Activated T-helper 17 cell treated with anti-CD3 and anti-CD28 coated beads, Interleukin-2, amount 50 U/mL, for 72 hours (primary cell): ENCODE measurements at places on chromosomes 7 and 10.
A peak's percentile ranks its signal among the peaks of the same experiment; 100 is the strongest.

DNA sequence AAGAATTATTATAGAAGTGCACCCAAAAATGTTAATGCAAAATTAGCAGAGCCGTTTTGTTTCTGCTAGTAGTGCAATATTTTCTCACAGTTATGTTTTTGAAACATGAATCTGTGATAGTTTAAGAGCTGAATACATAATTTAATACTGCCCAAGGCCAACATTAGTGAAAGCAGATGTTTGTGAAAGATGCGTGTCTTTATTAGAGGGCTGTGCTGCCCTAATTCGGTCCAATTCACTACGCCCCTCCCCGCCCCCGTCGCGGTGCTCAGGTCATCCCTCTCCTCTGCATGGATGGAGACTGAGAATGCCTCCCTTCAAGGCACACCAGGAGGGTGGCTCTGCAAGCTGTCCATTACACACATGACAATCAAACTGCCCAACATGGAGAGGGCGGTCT is 172.0 kb downstream of the TEX36 start:
- ATAC-seq = no peak

DNA sequence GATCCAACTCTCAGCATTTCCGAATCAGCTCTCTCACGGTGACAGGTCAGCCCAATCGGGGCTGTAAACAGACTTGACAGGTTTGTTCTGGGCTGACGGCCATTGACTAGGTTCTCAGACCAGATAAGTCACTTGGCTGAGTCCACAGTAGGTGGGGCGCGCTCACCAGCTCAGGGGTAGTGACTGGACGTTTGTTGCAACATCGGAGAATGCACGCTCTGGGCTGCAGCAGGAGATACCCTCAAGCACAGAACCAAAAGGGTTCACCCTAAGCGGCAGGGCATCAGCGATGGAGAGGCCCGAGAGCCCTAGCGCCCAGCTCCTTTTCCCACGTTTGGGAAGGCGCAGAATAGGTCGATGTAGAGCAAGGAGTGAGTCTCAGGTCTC is 1.8 kb downstream of the KLLN start:
- no peak for ATAC-seq

DNA sequence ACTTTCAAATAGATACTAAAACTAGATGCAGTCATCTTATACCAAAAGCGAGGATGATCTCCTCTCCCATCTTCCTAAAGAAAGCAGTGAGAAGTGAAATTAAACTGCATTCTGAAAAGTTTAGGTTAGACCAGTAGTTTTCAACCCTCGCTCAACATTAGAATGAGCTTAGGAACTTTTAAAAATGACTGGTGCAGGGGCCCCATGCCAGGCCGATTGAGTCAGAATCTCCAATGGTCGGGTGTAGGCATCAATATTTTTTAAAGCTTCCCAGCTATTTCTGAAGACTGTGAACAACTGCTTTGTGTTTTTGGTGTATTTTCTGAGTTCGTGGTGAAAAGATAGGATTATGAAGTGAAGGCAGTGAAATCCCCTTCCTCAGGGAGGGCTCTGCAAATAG is 146.0 kb downstream of the VTI1A start:
- ATAC-seq = no peak

DNA sequence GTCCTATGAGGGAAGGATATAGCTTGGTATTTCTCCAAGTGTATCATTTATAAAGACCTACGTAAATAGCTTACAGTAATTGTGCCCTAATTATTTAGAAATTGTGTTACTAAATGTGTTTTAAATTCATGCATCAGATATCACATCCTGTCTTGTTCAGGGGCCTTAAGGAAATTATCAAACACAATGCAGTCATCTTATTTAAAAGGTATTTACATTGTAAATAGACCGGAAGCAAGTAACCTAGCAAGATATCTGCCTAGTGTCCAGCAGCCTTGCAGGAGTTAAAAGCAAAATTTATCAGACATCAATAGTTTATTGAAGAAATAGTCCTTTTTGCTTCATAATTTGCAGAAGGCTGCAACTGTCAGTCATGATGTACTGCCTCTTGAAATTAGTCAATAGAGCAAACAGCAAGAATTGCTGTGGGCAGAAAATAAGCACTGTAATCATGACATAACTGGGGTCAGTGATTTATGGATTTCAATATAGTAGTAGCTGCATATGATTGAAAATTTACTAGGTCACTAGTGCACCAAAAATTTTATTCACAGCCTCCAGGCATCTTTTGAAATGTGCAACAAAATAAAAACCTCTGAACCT is 23.1 kb downstream of the GLRX3 start:
- no peak for ATAC-seq

DNA sequence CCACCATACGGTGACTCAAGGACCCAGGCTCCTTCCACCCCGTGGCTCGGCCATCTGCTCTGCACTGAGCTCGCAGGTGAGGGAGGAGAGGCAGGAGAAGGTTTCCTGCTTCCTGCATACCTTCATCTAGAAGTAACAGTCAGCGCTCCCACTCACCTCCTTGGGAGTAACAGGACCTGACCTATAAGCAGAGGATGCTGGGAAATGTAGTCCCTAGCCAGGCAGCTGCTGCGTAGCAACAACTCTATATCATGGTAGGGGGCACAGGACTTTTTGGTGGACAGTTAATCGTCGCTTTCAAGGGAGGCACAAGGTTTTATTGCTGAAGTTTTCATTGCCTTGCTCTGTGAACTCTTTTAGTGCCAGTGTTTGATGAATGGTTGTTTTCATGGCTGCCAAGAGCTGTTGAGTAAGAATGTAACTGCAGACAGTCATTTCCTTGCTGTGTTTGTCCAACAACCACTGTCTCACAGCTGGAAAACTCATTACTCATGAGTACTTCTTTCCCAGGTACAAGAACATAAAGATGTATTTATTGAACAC is 10.2 kb upstream of the ZFYVE27 start:
- ATAC-seq = peak; percentile 86

DNA sequence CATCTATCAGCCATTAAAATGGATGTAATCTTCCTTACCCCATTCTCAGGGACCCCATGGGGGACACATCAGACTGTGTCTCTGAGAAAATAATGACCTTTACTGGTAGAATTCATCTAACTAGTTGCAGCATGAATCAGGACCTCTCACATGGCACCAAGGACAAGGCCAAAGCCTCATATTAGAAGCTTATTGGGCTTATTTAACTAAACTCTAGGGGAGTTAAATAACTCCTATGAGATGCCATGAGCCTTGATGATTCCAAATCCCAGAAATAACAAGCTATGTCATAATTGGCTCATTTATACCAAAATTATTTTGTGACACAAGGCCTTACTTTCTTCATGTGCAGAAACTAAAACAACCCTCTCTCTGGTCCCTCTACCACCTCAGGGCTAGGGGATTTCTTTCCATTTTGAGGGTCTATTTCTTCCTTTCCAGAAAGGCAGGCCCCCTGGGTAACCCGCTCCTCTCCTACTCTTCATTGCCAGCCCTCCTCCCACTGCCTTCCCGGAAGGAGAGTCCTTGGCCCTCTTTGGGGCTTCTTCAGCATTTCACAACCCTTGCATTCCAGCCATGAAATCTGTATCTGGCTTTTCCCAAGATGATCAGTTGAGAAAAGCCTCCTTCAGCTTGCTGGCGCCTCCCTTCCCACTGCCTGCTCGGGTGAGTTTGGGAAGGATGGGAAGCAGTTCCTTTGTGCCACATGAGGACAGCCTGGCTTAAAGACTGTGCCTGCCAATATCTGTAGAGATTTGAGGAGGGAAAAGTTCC is 41.8 kb upstream of the TRIM8 start:
- no peak for ATAC-seq

- no peak for ATAC-seq
Measured at GRCh38 chr10:93595378-93596161, 5.5 kb downstream of the RBP4 start.

- no peak for ATAC-seq
Measured at GRCh38 chr7:22571766-22572165, 71.8 kb upstream of the STEAP1B start.

- ATAC-seq = no peak
Measured at GRCh38 chr10:17423632-17424186, 30.7 kb downstream of the ST8SIA6 start.
